ENCODE measurements at places on chromosomes 2 and 18.

DNA sequence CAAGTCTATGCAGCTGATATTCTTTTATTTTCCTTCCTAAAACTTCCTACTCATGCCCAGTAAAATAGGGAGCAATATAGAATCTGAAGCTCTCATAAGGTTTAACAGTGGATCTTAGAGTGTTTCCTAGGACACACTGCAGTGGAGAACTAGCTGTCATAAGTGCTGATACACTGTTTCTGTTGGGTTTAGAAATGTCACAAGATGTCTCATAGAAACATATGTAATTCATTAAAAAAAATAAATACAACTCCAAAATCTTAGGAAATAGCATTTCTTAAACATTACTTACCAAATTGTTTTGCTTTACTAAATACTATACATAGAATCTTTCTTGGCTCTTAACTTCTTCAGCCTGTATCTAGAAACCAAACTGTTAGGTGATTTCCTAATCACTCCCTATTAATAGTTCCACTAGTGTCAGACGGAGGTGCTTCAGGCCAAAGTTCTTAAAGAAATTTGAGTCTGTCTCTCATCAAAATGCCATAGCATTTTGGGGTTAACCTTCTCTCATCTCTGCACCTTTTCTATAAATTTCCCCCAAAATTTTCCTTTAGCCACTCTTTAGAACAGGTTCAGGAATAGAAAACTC is 93.7 kb downstream of the CERKL start:
- DNase-seq = no peak

DNA sequence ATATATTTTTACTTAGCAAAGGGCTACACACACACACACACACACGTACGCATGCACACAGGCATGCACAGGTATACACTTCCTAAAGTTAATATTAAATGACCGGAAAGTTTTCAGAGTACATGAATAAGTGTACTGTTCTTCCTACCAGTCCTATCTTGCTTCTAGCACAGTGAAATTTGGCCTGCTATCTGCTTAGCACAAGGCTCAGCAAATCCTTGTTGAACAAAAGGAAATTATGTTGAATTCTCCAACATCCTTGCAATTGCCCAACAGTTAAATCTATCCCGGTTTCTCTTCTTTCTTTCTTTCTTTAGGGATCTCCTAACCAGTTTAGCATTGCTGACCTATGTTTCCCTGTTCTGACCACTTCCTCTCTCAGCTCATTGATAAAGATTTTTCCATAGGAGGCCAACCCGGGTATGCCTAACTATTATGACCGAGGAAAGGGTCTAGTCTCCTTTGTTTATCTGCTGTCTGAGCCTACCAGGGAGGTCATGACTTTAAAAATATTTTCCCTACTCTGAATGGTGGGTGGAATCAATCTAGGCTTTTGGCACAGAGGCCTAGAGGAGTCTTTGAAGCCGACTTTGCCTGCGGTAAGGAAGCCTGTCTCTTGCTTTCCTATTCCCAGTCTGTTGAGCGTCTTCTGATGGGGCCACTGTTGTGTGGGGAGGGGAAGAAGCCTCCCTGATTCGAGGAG is 400.7 kb downstream of the HRH4 start:
- DNase-seq = no peak

GRCh38 chr2:141522702-141523101 is 608.1 kb downstream of the LRP1B start:
- no peak for DNase-seq

DNA sequence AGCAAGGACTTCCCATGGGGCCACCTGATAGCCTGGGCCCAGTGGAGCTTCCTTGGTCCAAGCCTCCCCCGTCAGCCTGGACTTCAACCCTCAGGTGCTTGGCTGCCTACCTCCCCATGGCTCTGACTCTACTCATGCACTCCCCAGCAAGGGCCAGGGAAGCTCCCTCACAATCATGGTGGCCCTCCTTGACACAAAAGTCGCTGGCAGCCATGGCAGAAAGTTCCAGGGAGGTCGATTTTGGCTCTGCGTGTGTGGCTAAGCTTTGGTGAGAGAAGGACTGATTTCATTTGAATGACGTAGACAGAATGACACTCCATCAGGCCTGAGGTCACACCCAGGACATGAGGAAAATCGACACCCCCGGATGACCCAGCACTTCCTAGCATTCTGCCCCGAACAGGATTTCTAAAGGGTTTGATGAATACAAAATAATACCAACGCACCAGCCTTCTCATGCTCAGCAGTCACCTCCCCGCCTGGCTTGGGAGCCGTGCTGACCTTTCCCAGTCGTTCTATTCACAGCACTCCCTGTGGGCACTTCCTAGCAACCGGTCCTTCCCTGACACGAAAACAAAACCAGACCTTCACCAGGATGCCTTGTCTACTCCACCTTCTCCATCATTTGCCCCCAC is 52.7 kb downstream of the LBH start:
- DNase-seq = no peak

GRCh38 chr2:20650393-20650876 is 463 bp downstream of the HS1BP3 start:
- DNase-seq = no peak

DNA sequence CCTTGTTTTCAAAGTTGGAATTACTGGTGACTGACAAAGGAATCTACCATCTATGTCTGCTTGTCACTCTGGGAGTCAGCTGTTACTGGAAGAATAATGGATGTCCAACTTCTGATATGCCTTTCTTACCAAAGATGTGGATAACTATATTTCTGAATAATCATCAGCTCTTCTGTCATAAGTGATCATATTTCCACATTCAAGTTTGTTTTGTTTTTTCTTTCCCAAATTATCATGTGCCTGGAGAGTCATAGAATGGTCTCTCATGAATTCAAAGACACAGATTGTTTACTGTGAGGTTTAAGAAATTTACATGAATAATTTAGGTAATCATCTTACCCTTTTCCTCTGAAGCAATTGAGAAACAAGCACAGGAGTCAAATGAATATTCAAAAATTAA is 986.7 kb upstream of the CDH2 start:
- DNase-seq = no peak

- no peak for DNase-seq
Observed at GRCh38 chr18:46393230-46393629, 263.8 kb downstream of the LOXHD1 start.

- no peak for DNase-seq
Observed at GRCh38 chr2:86304416-86304815, 33.0 kb downstream of the REEP1 start.

DNA sequence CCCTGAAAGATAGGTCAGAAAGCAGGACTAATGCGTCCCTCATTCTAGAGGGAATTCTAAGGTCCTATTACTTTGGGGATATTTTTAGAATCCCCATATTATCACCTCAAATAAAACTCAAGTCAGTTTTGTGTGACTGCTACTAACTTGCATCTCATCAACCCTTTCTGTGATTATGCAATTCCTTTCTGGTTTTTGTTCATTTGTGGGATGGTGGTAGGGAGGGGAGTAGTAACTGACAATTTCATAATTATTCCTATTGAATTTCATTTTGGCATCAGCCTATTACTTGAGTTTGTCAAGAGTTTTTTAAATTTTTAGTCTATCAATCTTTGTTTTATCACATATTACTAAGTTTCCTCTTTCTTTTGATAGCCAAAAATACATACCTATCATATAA is 28.4 kb upstream of the TANK start:
- no peak for DNase-seq

GRCh38 chr2:232482301-232483238 is 5.1 kb downstream of the ECEL1 start:
- DNase-seq = no peak

DNA sequence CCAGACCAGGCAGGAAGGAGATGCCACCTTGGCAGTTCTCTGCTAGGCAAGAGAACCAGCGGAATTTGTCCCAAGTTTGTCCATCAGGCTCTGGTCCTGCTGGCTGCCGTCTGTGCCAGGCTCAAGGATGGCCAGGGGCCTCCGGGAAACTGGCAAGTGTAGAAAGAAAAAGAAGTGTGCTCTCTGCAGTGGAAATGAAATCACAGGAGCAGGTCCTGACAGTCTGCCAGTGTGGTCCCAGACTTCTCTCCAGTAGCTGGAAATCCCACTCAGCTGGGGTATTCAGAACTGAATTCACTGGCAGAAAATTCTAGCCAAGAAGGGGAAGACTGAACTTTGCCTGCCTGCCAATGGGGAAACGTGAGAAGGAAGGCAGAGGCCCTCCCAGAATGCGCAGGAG is 91.0 kb downstream of the STPG4 start:
- no peak for DNase-seq

GRCh38 chr2:46793423-46794416 is 121.9 kb downstream of the MCFD2 start:
- DNase-seq = no peak

- no peak for DNase-seq
Observed at GRCh38 chr2:235922839-235923238, 245.3 kb downstream of the GBX2 start.

DNA sequence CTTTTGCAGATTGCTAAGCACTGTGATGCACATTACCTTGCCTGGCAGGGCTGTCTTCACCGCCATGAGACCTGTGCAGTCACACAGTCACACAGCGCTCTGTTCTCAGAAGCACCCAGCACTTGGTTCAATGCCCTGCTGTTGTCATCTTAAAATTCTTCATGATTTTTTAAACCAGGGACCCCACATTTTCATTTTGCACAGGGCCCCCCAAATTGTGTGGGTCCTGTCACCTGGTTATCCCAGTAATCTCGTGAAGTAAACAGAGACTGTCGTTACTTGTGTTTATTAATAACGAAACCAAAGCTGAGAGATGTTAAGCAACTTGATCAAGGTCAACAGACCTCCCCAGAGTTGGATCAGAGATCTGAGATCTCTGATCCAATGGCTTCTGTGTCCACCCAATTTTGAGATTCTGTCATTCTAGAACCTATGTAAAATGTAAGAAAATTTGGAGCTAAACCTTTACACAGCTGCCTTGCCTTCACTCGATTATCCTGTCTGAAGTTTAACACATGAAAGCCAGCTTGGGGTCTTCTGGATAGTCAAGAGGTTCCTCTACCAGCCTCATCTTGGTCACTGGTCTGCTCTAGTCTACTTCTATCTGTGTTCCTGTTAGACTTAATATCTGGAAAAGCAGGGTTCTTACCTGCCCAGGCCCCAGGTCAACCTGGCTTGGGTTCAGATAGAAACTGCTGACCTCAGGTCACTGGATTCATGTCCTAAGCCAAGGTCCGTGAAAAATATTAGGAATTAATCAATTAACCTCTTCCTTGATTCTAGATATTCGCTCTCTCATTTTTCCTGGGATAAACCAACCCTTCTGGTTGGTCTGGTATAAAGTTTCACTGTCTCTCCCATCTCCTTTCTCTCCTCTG is 13.7 kb upstream of the TTC39C start:
- DNase-seq = no peak

GRCh38 chr2:105842555-105842954 is 97.8 kb downstream of the NCK2 start:
- DNase-seq = no peak

- no peak for DNase-seq
Observed at GRCh38 chr2:50575232-50575631, 456.7 kb downstream of the NRXN1 start.

GRCh38 chr2:26395394-26395793 is 6.3 kb upstream of the DRC1 start:
- no peak for DNase-seq

GRCh38 chr2:82234283-82234874 is 1929.8 kb upstream of the LRRTM1 start:
- no peak for DNase-seq

DNA sequence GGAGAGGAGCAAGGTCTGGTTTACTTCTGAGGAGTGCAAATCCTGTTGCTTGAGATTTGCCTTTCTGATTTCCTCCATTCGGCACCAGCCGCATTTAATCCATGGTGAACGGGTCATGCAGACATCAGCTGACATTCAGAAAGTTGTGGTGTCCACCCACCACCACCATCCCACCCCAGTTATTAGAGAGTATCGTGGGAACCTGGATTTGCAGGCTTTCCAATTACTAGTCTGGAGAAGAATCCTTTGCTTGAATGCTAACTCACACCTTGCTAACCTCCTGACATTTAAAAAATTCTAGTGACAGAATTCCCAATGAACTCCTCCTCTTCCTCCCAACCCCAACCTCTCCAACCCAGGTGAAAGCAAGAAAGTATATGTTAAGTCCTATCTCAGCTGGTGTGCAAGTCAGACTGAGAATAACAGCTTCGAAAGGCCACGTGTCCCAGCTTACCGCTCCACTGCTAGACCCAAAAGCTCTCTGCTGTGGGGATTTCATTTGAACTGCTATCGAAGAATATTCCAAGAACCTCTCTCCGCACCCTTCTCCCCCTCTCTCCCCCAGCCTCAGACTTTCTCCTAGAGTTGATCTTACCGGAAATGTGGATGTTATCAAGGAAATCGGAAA is 17.7 kb downstream of the BCL11A start:
- no peak for DNase-seq

DNA sequence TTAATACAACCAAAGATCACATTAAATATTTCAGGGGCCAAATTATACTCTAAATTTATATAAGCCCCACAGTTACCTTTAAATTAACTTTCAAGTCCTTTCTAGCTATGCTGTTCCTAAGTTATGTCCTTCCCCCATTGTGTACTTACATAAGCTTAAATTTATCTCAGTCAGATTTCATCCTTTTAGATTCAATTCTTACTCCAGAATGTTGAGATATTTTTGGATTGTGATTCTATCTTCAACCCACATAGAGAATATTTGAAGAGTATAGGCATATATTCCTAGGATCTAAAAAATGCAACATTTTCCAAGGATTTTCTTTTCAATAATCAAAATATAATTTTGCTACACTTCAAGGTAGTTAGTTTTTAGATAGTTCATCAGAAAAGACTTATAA is 242.8 kb downstream of the KCNE4 start:
- no peak for DNase-seq

DNA sequence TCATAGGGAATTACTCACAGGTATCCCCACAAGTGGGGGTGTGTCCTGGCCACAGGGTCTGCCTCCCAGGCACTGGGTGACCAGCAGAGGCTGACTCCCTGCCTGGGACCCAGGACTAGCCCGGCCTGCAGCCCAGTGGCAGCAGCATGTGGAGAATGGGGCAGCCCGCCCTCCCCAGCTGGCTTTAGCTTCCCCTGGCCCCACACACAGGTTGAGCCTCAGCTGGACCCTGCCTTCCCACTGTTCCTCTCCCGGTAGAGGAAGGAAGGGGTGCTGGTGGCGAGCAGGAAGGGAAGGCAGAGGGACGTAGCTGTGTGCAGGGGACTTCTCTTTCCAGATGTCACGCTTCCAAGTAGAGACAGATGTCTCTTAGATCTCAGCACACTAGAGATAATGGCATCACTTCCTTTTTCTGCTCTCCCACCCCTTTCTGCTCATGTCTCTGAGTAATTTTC is 51.4 kb downstream of the EMILIN2 start:
- no peak for DNase-seq

GRCh38 chr2:100460904-100461530 is 9.3 kb upstream of the NMS start:
- DNase-seq = no peak

DNA sequence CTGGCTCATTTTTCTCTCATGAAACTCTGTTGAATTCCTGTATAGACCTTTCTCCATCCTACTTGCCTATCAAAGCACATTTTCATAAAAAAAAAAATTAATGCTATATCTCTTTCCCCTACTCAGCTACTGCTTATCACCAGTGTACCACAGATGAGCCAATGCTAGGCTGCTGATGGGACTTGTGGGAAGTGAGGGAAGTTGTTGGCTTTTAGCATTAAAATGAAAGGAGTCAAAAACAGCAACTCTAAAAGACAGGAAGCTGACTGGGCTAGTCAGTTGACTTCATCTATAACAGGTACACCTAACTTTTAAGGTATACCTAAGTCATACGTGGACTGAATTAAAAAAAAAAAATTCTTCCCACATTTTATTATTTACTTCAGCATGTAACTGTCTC is 102.1 kb downstream of the FAM117B start:
- DNase-seq = no peak

GRCh38 chr2:132726155-132726554 is 56.1 kb upstream of the LYPD1 start:
- DNase-seq = no peak

GRCh38 chr2:210228586-210228985 is 3.3 kb upstream of the ACADL start:
- DNase-seq = no peak

Data from NCI-H2081 treated with DMSO at 0.1 percent for 48 hours (cell line).